ENCODE measurements at places on chromosomes 12 and 14.

- DNase-seq, result peak; percentile 44
These were observed 2.8 kb upstream of the AAAS start for GRCh38 chr12:53324113-53324778.

- no peak for DNase-seq
These were observed 3.1 kb upstream of the GYS2 start for GRCh38 chr12:21607701-21608100.

DNA sequence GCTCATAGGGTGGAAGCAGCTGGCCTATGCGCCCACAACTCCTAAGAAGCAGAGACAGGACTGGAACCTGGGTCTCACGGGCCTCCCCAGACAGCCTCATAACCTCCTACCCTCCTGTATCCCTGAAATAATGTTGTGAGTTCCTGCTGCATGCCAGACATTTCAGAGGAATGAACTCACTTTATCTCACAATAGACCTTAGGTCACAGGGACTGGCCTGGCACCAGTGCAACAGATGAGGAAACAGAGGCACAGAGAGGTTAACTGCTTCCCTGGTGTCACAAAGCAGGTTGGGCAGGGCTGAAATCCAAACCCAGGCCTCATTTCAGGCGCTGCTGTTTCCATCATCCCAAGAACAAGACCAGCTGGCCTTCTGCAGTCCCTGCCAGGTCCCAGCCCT is 5.3 kb downstream of the PHETA1 start:
- DNase-seq, result no peak

DNA sequence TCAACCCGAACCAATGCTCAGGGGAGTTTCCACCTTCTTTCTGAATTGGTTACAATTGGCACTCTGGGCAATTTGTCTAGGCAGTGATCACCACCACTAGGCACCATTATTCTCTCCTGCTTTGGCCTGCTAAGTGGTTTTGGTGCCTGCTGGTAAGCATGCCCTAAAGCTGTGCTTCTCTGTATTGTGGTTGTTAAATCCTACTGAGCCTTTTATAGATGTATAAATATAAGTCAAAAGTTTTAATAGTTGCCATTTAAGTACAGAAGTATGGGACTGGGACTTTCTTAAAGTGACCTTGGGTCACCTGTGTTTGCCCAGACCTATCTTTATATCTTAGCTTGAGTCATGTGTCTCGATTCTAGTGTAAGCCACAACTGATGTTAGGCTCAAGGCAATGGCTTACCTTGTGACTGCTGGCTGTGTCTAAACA is 475.9 kb downstream of the SLC16A7 start:
- no peak for DNase-seq

DNA sequence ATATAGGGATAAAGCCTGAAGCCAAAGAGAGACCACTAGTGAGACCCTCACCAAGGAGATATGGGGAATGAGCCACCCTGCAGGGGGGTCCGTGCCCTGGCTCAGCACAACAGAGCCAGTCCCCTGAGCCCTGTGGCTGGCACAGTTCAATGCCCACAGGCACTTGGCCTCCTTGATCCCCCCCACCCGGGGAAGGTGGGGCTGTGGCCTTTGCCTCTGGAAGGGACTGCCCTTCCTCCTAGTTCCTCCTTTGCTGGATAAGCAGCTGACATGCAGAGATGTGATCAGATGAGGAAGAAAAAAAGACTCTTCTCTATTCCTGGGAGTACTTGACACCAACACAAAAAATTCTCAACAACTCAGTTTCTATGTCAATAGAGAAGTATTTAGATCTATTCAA is 19.9 kb downstream of the TTC7B start:
- no peak for DNase-seq

GRCh38 chr12:117380083-117380482 is 18.7 kb upstream of the NOS1 start:
- DNase-seq, result no peak

GRCh38 chr12:120950807-120951206 is 27.5 kb upstream of the HNF1A start:
- DNase-seq, result no peak

- DNase-seq, result no peak
These were observed 24.7 kb downstream of the TMBIM6 start for GRCh38 chr12:49766115-49766455.

DNA sequence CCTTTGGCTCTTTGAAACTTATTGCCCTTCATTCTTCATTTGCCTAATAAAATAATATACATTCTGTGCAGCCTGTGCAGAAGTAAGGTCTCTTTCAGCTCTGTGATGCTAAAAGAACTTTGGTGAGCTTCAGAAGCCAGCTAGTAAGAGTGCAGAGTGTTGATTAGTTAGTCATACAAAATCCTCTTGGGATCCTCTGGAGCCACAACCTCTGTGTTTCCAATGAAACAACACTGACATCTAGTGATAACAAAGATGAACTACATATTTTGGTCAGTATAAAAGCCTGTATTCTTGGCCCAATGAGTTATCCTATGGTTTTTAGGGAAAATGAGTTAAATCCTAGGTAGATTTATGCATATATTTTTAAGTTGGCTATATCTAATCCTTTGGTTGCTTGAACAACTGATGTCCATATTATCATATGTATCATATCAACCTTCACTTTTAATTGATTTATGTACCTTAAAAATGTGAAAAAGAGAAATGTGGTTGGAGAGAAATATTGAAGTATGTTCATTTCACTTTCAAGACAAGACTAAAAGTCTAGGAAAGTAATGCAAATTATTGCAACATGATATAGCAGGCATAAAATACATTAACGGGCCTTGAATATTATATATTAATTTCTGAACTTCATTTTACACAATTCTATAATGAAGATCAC is 158.4 kb downstream of the KLHL28 start:
- no peak for DNase-seq

DNA sequence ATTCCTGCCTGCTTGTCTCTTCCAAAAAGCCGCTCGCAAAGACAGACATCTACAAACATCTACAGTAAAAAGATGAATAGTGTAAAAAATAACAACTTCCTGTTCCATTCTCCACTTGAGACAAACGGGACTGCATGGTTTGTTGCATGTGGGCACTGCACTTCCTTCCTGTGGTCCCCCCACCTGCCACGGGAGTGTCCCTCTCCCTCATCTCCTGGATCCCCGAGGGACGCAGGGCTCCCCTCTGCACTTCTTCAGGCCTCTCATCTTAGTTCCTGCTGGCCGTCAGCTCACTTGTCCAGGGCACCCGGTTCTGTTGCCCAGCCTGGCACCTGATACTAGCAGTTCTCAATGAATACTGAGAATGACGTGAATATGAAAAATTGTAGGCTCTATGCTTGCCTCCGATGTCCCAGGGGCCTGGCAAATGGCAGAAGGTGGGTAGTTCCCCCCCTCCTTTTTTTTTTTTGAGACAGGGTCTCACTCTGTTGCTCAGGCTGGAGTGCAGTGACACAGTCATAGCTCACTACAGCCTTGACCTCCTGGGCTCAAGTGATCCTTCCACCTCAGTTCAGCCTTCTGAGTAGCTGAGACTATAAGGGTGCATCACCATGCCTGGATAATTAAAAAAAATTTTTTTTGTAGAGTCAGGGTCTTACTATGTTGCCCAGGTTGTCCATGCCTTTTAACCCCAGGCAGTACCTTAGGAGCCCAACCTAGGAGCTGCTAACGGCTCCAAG is 3.5 kb upstream of the KLC1 start:
- no peak for DNase-seq

GRCh38 chr12:2559931-2560330 is 234.8 kb upstream of the FKBP4 start:
- no peak for DNase-seq

GRCh38 chr12:89151536-89151935 is 200.8 kb downstream of the DUSP6 start:
- DNase-seq, result no peak

GRCh38 chr14:76941544-76941943 is 87.0 kb downstream of the IRF2BPL start:
- DNase-seq, result no peak

GRCh38 chr14:59215322-59215721 is 26.9 kb downstream of the DAAM1 start:
- no peak for DNase-seq

DNA sequence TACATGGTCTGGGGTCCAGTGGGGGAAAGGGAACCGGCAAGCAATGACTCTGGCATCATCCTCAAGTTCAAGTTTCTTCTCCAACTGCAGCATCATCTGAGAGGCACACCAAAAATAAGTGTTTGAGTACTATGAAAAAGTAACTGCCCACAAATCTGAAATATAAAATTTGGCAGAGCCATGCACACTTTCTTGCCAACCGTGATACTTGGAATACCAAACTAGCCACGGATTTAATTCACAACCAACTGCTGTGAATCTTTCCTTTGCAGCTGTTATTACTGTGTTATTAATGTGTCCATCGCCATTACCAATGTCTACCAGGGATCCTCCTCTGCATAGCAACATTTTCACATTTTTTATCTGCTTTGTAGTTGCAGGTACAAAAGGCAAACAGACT is 74.6 kb downstream of the GXYLT1 start:
- no peak for DNase-seq

DNA sequence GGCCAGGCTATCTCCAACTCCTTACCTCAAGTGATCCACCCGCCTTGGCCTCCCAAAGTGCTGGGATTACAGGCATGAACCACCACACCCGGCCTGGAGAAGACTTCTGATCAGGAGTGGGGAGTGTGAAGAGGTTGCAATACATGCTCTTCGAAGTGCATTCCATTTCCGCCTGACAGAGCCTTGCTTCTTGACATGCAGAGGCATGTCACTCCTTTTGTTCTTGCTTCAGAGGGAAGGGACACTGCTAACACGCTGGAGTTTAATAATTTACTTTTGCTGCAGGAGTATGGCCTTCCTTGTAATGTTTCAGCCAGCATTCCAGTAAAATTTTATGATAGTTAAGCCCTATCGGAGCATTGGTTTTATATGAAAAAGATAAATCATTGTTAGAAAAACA is 74.9 kb downstream of the SLC25A47 start:
- DNase-seq, result no peak

DNA sequence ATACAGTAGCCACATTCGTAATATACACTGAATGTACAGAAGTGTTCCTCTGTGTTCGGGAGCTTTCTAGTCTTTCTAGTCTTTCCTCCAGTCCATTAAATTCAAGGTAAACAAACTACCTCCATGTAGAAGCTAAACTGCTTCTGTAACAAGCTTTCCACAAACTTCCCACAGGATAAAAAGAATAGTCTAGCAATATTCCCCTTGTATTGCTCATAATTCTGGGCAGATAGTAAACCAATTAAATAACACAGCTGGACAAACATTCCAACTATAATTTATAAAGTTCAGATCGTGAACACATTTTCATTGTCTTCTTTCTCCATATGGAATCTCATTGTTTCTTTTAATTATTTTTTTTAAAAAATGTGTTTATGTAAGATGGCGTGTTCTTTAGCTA is 307.2 kb downstream of the AEBP2 start:
- no peak for DNase-seq

DNA sequence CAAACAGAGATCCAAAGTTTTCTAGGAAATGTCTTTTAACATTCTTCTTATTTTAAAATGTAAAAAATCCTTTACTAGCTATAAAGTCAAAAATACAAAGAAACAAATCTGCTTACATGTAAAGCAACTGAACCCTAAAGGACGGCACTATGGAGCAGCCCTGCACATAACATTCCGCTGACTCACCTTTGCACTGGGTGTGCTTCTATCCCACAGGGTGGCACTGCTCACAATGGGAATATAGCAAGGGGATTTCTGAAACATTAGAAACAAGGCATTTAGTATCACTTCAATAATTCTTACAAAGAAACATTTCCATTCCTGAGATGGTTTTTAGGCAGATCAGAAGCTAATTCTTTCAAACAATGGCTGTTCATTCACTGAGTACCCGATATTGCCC is 94.3 kb downstream of the C12orf42 start:
- no peak for DNase-seq

DNA sequence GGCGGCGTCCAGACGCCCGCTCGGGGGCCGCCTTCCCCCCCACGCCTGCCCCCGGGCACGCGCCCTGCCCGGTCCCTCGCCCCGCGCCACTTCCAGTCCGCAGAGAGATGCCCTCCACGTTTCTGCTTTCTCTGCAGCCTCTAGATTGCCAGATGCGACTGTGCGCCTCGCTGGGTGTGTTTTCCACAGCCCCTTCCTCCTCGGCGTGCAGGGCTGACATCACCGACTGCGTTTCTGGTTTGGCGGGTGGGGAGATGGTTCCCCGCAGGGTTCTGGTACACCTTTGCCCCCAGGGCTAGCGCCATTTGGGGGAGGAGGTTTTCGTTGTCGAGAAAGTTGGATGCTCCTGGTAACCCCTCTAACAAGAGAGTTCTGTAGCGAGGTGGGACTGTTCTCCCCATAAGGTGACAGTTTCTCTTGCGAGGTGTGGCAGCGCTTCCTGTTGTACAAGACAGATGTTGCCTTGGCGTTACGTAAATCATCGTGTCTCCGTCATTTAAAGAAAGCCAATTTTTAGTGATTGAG is 1.5 kb downstream of the CALM1 start:
- no peak for DNase-seq

- DNase-seq, result peak; percentile 40
These were observed 564 bp downstream of the ATXN3 start for GRCh38 chr14:92105893-92106142.

DNA sequence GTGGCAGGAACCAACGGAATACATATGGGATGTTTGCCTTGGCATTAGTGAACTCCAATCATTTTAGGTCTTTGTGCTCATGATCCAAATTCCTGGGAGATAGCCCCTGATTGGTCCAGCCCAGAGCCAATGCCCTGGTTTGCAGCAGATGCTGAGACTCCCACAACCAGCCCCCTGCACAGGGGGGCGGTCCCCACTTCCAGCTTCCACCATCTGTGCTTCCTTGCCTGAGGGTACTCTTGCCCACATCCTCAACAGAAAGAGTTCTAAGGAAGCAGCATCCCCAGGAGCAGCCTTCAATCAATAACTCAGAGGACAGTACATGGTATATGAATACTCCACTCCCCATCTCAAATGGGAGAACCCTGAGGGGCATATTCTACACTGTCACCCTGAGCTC is 39.7 kb upstream of the FICD start:
- DNase-seq, result no peak

DNA sequence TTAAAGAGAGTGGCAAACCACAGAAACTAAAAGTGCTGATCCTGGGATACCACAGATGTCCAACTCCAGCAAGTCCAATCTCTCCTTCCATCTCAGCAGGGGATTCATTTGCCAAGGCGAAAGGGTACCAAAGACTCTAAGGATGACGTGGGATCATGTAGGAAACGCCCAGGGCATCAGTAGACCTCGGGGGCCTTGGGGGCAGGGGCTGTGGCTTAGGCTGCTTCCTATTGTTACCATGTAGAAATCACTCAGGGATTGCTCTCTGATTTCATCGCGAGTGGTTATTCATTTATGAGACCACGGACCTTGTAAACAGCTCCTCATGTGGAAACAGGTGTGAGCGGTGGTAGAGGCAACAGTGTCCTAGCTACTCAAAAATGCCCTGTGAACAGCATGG is 149.3 kb upstream of the FKBP4 start:
- DNase-seq, result no peak

- DNase-seq, result no peak
These were observed 337.4 kb upstream of the RGS6 start for GRCh38 chr14:71594821-71595220.

DNA sequence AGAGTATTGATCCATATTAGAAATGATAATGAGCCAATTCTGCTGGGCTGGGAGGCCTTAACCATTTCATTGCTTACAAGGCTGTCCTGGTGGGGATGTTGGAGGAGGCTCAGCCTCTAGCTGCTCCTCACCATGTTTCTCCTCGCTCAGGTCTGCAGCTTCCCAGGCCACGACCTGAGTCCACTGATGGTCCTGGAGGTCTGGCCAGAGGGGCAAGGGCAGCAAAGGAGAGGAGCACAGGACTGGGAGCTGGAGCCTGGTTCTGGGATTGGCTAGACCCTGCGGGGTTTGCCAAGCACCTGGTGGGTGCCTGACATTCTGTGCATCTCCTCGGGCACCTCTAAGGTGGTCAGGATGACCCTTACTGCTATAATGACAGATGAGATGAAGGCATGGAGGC is 92.6 kb downstream of the KIF26A start:
- no peak for DNase-seq
